ENCODE measurements at places on chromosomes 5 and 9.

GRCh38 chr9:121675381-121675780 is 23.9 kb downstream of the DAB2IP start:
- DNase-seq, result no peak

GRCh38 chr9:123828449-123828848 is 101.5 kb downstream of the DENND1A start:
- DNase-seq, result no peak

- DNase-seq, result no peak
Measured at GRCh38 chr5:32595118-32595517, 9.8 kb downstream of the SUB1 start.

DNA sequence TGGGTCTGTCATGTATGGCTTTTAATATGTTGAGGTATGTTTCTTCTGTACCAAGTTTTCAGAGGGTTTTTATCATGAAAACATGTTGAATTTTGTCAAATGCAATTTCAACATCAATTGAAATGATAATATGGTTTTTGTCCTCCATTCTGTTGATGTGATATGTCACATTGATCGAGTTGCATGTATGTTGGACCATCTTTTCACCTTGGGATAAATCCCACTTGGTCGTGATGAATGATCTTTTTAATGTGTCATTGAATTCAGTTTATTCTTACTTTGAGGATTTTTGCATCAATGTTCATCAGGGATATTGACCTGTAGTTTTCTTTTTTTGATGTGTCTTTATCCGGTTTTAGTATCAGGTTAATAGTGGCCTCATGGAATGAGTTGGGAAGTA is 288.5 kb downstream of the PJA2 start:
- DNase-seq, result no peak

DNA sequence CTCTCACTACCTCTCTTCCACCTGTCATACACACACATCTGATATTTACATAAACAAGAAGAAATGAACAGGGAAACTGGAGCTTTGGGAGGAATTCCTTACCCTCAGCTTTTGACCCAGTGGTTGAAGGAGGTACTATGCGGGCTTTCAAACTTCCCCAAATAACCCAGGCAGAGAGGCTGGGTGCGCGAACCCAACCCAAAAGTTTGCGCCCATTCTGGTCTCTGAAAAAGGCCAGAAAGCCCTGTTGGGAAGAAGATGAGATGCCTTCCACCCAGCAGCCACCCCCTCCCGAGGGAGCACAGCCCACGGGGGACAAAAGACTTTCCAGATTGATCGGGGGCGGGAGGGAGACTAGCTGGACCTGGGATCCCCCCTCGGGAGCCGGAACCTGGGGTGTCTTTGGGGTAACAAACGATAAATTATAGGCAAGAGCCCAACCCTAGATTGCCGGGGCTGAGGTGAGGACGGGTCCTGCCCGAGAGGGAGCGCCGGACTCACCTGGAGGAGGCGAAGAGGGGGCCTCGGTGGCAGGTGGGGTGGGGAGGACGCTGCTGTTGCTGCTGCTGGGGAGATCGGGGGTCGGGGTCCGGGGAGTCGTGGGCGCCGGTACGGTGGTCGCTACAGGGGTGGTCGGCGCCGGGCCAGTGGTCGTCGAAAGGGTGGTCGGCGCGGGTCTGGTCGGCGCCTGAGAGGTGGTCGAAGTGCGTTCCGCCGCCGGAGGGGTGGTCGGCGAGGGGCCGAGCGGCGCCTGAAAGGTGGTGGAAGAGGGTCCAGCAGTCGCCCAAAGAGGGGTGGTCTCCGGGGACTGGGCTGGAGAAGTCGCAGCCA is 798 bp downstream of the MEGF9 start:
- DNase-seq, result no peak

DNA sequence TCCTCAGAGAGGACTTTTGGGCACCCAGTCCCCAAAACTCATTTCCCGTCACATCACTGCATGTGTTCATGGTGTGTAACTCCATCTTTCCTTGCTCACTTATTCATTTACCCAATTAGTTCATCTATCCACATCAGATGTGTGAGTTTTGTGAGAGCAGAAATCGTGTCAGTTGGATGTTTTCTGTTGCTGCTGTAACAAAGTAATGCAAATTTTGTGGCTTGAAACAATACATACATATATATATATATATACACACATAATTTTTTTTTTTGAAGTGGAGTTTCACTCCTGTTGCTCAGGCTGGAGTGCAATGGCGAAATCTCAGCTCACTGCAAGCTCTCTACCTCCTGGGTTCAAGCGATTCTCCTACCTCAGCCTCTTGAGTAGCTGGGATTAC is 70.5 kb upstream of the BOD1 start:
- DNase-seq, result no peak

DNA sequence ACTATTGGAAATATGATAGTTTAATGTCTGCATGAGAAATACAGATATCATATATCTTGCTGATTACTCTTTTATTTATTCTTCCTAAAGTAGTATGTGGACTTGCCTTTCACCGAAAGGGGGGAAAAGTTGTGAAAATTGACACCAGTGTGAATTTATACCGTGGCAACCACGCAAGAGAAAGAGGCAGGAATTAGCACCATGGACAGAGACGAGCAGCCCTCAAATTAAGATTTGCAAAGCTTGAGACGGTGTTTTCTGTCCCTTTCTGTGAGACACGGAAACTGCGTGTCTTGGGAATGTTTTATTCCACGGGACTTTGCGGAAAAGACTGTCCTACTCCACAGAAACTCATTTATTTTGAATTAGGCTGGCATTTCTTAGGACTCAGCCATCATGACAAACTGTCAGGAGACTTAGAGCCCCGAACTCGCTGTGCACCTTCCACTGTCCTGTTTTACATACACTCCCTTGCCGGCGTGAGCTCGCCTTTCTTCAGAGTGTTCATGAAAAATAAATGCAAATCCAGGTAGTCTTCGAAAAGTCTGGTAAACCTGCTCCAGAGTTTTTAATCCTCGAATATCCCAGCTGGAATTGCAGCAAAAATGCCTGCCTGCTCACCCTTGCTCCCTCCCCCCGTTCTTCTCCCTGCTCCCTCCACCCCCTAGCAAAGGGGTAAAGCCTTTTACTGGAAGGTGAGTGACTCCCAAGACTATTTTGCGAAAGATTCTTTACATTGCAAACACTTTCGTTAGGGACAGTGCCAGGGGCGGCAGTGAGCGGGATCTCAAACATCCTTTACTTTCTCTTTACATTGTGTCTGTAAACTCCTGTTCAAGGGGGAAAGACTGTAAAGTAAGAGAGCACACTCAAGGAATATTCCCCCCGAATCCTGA is 3.8 kb upstream of the ELAVL2 start:
- no peak for DNase-seq
